ENCODE measurements at places on chromosomes 13 and 19.

DNA sequence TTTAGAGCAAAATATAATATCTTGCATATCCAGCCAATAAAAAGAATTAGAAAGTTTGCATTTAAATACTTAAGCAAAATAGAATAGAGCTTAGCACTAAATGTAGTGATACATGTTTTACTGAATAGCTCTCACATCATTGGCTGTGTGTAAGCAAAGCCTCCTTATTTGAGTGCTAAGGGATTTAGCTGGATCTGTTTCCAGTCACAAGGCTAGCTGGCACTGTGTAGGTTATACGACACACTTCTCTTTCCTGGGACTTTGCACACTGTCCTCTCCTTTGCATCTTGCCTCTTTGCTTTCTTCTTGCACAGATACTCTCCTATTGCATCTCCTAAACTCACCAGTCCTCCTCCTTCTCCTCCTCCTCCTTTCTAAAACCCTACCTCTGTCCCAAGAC, 423.8 kb downstream of the KLF5 start:
- DNase-seq = no peak

GRCh38 chr19:49042177-49042576, 1.5 kb upstream of the CGB5 start:
- no peak for DNase-seq

- peak; percentile 97 for DNase-seq
Observed at GRCh38 chr19:46860125-46860845, 512 bp upstream of the ARHGAP35 start.

DNA sequence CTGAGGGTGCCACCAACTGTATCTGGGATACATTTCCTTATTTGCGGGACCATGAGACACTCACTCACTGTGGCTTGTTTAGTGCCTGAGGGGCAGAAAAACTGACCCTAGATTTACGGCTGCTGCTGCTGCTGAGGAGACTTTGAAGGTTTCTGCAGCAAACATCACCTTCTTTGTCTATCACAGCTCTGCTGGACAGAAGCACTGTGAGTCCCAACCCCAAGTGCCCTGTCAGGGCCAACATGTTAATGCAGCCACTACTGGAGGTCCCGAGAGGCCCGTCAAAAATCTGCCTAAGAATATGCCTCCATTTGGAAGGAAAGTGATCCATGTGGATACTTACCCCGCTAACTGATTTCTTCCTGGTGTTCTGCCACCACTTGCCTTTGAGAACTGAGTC, 37.3 kb upstream of the UBL3 start:
- DNase-seq = no peak

DNA sequence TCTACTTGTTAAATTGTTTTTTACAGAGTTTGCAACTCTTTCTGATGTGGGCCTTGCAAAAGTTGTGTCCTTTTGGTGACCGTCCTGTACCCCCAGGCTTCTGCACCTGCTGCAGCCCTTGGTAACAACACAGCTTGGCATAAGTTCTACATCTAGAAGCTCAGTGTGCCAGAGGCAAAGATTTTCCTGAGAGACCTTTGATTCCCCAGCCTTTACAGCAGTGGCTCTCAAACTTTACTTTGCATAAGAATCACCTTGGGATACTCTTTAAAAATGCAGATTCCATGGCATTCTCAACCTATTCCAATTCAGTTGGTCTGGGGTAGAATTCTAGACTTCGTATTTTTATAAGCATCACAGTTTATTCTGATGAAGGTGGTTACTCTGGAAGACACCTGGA, 260.9 kb downstream of the DCT start:
- no peak for DNase-seq

- no peak for DNase-seq
Observed at GRCh38 chr19:53388168-53388567, 6.8 kb upstream of the ZNF765 start.

DNA sequence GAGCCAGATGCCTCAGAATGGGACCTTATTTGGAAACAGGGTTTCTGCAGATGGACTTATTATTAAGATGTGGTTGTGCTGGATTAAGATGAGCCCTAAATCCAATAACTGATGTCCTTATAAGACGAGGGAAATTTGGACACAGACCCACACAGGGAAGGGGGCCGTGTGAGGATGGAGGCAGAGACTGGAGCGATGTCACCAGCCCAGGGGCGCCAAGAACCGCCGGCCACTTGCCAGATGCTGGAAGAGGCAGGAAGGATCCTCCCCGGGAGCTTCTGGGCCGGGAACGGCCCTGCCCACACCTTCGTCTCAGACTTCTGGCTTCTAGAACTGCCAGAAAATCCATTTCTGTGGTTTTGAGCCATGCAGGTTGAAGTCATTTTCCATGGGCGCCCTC, 26.6 kb downstream of the GNG7 start:
- no peak for DNase-seq

GRCh38 chr19:42023943-42024260, 29.9 kb upstream of the ATP1A3 start:
- DNase-seq = no peak

DNA sequence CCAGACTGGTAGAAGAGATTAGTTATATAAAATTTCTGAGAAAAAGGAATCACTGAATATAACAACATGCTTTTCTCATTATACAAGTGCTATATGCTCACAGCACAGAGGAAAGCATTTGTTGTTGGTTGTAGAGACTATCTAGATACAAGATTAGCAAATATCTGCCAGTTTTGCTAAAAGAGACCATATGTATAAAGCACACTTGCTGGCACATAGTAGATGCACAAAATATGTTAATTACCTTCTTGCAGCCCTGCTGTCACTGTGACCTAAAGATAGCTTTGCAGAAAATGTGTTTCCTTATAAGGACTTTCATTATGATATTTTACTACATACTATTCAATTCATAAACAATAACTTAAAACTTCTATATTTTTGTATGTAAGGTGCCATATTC, 755.1 kb downstream of the PCDH9 start:
- no peak for DNase-seq

DNA sequence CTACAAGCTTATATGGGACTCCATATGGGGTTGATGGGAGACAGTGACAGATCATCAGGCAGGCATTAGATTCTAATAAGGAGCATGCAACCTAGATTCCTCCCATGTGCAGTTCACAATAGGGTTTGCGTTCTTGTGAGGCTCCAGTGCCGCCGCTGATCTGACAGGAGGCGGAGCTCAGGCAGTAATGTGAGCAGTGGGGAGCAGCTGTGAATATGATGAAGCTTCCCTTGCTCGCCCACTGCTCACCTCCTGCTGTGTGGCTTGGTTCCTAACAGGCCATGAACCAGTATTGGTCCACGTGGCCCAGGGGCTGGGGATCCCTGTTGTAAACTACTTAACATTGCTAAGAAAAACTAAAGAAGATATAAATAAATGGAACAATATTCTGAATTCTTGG, 378.4 kb downstream of the KCNRG start:
- DNase-seq = no peak

GRCh38 chr13:48457578-48458242, 44.8 kb upstream of the LPAR6 start:
- DNase-seq = no peak

DNA sequence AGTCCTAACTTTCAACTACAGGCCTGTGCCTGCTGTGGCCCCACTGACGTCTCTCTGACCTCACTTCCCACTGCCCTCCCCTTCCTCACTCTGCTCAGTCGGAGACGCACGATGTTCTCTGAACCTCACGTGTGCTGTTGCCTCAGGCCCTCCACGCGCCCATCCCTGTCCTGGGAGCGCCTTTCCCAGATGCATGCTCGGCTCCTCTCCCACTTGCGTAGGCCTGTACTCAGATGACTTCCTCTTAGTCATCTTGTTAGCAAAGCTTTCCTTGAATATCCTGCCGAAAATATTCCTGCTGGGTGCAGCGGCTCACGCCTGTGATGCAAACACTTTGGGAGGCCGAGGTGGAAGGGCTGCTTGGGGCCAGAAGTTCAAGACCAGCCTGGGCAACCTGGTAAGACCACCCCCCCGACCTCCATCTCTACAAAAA, 9.3 kb upstream of the SYT5 start:
- DNase-seq = no peak

- DNase-seq = peak; percentile 13
Observed at GRCh38 chr19:41958367-41959055, 610 bp downstream of the RABAC1 start.

- no peak for DNase-seq
Observed at GRCh38 chr19:41427647-41428480, 690 bp upstream of the B3GNT8 start.

DNA sequence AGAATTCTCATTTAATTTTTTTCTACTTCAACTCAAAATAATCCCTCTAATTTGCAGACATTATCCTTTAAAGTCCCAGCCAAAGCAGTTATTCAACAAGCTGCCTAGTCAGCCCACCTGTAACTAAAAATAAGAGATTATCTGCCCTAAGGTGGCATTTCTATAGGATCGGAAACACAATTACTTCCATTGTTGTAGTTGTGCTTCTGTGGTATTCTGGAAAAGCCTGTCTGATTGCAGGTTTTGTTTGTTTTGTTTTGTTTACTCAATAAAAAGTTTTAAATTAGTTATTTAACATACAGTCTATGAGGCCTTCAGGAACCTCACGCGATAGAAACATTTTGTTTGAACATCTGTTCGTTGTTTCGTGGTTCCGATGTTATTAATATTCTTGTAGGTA, 101.0 kb downstream of the ZIC5 start:
- DNase-seq = no peak

DNA sequence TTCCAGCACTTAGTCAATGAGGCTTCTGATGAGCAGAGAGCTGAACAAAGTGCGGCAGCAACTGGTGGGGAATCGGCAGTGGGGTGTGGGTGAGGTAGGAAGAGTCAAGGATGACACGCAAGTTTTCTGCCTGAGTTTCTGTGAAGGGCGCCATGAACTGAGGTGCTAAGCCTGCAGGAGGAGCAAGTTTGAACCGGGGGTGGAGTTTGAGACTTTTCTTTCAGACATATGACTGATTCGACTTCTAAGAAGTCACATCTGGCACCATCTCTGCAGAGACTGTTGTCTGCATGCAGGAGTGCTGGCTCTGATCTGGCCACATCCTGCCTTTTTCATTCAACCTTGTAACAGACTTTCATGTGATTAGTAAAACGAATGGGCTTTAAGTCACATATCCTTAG, 14.8 kb upstream of the GPI start:
- no peak for DNase-seq

GRCh38 chr13:79534596-79534995, 53.6 kb downstream of the NDFIP2 start:
- DNase-seq = no peak

GRCh38 chr19:46296722-46297461, at the start of gene HIF3A:
Gene HIF3A, plus strand, starts transcription at chr19:46297042. Its CDS starts 35 bp downstream, at chr19:46297077.
- no peak for DNase-seq

GRCh38 chr13:33257841-33258807, 27.4 kb downstream of the STARD13 start:
- no peak for DNase-seq

- DNase-seq = no peak
Observed at GRCh38 chr13:43865892-43866291, 13.6 kb downstream of the CCDC122 start.

DNA sequence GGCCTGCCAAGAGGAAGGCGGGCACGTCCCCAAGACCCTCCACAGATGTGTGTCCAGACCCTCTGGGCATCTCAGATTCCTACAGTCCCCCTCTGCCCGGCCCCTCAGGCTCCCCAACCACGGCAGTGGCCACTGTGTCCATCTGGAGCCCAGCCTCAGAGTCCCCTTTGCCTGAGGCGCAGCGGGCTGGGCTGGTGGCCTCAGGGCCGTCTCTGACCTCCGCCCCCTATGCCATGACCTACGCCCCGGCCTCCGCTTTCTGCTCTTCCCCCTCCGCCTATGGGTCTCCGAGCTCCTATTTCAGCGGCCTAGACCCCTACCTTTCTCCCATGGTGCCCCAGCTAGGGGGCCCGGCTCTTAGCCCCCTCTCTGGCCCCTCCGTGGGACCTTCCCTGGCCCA, 17.7 kb downstream of the CRX start:
- no peak for DNase-seq

DNA sequence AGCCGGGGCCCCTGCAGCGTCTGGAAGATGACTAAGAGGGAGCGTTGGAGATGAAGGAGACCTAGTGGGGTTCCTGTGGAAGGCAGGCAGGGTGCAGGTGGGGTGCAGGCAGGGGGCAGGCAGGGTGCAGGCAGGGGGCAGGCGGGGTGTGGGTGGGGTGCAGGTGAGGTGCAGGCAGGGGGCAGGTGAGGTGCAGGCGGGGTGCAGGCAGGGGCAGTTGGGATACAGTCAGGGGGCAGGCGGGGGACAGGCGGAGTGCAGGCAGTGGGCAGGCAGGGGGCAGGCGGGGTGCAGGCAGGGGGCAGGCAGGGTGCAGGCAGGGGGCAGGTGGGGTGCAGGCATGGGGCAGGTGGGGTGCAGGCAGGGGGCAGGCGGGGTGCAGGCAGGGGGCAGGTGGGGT, 142.8 kb downstream of the SOX1 start:
- no peak for DNase-seq

GRCh38 chr13:66557357-66557756, 672.8 kb downstream of the PCDH9 start:
- DNase-seq = no peak

- no peak for DNase-seq
Observed at GRCh38 chr13:24341439-24341838, 32.1 kb downstream of the C1QTNF9 start.

GRCh38 chr13:48476686-48477085, 56.2 kb downstream of the RCBTB2 start:
- no peak for DNase-seq

GRCh38 chr19:1717200-1717969, 35.9 kb upstream of the ONECUT3 start:
- no peak for DNase-seq

DNA sequence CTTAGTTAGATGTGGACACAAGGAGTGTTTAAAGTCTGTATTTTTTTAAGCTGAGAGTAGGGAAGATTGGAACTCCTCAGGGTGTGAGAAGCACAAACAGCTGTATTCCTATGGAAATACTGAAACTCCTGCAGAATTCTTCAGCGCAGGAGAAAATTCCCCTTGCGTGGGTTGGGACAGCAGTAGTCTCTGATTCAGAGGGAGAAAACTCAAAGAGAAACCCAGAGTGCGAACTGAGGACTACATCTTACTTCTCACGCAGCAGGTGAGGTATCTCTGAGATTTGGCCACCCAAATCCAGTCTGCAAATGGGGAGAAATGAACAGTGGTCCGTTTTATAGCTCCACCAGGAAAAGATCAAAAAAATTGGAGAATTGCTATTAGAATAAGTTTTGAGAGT, 60.9 kb downstream of the FRY start:
- no peak for DNase-seq

DNA sequence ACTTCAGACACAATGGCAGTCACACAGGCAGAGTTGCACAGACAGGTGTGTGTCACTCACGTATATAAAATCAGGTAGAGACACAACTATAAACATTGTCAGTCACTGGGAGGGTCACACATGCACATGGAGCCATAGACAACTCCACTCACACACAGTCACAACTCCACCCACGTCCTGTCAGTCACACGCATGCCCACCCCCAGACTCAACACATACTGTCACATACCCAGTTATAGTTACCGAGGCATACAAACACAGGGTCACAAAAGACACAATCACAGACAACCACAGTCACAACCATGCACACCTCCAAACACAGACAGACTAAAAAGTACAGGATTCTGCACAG, 1.5 kb downstream of the NUMBL start:
- DNase-seq = no peak

- no peak for DNase-seq
Observed at GRCh38 chr19:31261603-31262212, 87.5 kb downstream of the TSHZ3 start.

Data from astrocyte of the cerebellum (primary cell).